ENCODE measurements at places on chromosomes 4 and X.

DNA sequence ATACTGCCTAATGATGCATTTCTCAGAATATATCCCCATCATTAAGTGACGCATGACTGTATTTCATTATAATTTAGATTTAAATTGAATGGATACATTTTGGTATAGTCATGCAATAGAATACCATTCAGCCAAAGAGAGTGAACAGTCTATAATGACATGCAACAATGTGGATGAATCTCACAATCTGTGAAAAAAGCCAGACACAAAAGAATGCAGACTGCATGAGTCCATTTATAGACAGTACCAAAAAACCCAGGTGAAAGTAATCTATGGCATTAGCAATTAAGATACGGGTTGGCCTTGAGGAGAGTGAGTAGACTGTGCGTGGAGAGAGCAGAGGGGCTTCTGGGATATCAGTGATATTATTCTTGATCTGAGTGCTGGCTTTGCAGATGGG is 239.7 kb upstream of the PGRMC2 start:
- DNase-seq: peak; percentile 62

- DNase-seq: no peak
These were observed at the start of gene NLGN4X for GRCh38 chrX:6228720-6229119. Gene NLGN4X, minus strand, starts transcription at chrX:6228867. Its CDS starts 77,401 bp downstream, at chrX:6151466.

DNA sequence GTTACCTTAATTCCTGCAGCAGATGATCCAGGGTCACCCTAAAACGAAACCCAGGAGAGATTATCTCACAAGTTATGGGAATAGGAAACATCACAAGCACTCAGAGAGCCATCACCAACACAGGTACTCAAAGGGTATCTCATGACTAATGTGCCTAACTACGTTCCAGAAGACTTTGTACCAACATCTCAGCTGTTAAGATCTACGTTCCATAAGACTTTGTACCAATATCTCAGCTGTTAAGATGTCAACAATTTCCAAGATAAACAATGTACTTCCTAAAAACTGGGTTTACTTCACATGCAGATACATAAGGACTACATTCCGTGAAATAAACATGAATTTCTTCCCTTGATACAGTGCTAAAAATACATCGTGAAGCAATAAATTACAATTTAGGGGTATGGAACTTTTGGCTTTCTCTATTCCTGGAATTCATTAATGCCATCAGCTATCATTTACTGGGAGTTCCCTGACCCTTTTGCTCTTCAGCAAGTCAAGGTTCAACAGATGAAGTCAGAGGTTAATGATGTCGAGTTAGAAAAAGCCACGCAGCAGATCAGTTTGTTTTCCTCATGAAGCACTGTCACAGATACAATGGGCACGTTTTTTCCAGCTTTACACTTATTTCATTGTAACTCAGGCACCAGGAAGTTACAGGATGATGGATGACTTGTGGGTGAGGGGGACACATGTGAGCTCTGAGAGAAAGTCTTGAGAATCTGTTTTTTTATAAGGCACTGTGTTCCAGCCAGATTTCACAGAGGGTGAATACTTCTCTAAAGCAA is 127.0 kb upstream of the ETNPPL start:
- DNase-seq: peak; percentile 51

DNA sequence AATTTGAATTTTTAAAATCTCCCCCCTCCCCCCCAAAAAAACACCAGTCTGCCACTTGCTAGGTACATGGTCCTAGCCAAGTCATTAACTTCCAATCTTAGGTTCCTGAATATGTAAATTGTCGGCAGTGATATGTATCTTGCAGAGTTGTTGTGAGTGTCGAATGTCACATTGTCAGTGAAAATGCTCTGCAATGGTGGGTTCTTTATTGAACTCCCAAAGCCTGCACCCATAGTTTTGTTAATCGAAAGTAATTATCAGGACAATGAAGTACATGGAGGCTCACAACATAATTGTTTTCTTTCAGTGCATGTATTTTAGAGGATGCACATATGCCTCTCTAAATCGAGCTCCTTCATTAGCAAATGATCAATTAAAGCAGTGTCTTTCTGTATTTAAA is 185.6 kb upstream of the S100G start:
- no peak for DNase-seq

GRCh38 chr4:104493081-104493831 is 1.4 kb downstream of the CXXC4 start:
- DNase-seq: no peak

- DNase-seq: peak; percentile 80
These were observed 969.1 kb upstream of the PCDH10 start for GRCh38 chr4:132180020-132180427.

GRCh38 chrX:16832301-16832700 is 37.9 kb downstream of the RBBP7 start:
- DNase-seq: peak; percentile 21

- DNase-seq: no peak
These were observed 95.1 kb downstream of the CDS1 start for GRCh38 chr4:84677995-84678394.

GRCh38 chrX:39309721-39310152 is 508.5 kb downstream of the MID1IP1 start:
- peak; percentile 1 for DNase-seq

- DNase-seq: no peak
These were observed 72.2 kb upstream of the MXD4 start for GRCh38 chr4:2333916-2334644.

DNA sequence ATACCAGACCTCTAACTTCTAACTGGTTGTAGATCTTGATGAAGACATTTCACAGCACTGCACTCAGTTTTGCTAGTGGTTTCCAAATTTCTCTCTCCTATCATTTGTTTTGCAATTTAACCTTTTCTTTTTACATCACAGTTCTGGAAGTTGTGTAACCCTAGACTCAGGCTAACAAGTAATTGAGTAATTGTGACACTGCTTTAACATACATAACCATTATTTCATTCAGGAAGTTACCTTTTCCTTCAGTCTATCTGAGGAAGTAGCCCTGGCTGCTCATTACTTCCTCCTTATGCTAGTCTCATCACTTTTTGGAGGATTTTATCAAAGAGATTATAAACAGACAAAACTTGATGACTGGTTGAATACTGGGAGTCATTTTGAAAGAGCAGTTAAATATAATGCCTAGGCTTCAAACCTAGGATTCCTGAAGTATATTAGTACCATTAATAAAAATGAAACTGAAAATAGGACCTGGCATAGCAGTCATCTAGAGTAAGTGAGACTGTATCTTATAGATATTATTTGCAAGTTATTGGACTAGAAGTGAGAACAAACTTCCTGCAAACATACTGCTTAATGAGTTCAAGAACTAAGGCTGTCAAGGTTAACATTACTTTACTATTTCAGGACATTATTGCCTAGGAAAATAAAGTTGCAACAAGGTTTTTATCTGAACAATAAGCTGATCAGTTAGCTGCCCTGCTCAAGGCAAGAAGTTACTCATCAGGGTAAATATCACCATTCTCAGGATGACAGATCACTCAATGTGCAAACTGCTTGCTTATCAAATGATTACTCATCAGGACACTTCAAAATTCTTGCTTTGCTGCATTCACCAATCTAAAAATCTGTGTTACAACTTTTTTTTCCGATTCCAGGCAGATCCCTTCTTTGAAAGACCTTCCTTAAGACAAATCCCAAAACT is 25.6 kb upstream of the TEX13C start:
- DNase-seq: peak; percentile 3
